ENCODE measurements at places on chromosomes 3 and 15.

DNA sequence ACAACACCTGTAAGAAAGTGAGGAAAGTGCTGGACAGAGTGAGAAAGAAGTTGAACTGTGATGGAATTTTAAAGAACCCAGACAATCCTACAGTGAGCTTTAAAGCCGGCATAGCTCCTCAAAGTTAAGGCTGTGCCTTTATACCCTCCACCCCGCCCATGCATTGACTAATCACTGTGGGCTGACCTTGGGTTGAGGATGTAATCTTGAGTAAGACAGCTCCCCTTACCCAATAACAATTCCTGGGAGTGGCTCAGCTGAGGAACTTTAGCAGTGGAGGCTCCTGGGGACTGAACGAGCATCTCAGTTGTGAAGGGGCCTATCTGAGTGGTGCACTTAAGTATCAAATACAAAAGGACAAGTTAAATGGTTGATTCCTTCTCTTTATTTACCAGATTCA, 35.7 kb upstream of the ZNF770 start:
- DNase-seq: no peak

GRCh38 chr3:158148218-158148617, 38.3 kb downstream of the RSRC1 start:
- no peak for DNase-seq

DNA sequence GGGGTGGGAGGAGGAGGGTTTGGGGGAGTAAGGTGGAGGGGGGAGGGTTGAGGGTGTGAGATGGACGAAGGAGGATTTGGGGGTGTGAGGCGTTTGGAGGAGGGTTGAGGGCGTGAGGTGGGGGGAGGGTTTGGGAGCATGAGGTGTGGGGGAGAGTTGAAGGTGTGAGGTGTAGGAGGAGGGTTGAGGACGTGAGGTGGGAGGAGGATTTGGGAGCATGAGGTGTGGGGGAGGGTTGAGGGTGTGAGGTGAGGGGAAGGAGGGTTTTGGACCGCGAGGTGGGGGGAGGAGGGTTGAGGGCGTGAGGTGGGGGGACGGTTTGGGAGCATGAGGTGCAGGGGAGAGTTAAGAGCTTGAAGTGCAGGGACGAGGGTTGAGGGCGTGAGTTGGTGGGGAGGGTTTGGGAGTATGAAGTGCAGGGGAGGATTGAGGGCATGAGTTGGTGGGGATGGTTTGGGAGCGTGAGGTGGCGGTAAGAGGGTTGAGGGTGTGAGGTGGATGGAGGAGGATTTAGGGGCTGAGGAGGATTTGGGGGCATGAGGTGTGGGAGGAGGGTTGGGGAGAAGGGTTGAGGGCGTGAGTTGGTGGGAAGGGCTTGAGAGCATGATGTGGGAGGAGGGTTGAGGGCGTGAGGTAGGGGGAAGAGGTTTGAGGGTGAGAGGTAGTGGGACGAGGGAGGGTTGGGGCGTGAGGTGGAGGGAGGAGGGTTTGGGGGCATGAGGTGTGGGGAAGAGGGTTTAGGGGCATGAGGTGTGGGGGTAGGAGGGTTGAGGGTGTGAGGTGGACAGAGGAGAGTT, 1.2 kb downstream of the MLF1 start:
- no peak for DNase-seq

- no peak for DNase-seq
Observed at GRCh38 chr15:62802612-62803011, 239.9 kb upstream of the TPM1 start.

- no peak for DNase-seq
Observed at GRCh38 chr3:98536456-98537017, 4.8 kb downstream of the GPR15 start.

DNA sequence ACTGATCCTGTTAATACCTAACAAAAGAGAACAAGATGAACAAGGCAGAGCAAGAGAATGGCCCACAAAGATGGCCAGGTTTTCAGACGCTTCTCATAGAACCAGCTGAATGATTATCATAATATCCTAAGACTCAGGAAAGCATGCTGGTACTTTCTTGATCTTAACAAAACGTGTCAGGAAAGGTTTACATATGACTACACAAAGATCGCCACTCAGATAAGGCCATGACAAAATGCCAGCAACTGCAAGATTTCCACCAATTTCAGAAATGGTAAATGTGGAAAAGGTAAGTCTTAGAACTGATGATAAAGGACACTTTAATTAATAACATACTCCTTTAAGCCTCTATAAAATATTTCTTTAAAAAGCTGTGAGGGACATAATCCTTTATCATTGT, 108.8 kb downstream of the DLG1 start:
- no peak for DNase-seq

DNA sequence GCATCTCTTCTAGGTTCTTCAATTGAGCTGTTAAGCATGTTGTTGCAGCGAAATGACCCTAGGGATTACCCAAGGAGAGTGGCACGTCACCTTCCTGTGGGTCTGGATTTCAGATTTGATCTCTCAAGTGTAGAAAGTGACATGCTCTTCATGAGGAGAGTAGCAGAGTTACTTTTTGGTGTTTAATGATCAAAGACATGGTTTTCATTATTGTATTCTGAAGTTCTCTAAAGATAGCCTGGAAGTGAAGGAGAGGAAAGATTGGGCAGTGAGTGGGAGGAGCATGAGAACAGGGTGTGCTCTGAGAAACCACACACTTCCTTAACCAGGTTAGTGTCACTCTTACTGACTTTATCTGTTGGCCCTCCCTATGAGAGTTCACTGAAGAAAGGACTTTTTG, 153.6 kb downstream of the AKAP13 start:
- DNase-seq: no peak

GRCh38 chr3:196660381-196661166, 21.1 kb downstream of the NRROS start:
- DNase-seq: no peak

- no peak for DNase-seq
Observed at GRCh38 chr15:101478701-101479341, 10.7 kb downstream of the PCSK6 start.

DNA sequence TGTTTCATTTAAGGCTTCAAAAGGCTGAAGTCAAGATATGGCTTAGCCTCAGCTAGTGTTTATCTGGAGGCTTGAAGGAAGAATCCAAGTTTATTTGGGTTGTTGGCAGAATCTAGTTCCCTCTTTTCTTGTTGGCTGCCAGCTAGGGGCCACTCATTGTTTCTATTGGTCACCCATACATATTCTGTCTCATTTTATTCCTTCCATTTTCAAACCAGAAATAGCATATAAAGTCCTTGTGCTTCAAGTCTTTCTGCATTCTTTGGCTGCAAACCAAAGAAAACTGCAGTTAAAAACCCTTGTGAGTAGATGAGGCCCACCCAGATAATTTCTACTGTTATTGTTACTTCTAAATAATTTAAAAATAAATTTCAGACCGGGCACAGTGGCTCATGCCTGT, 301.7 kb downstream of the OXSM start:
- DNase-seq: no peak

- no peak for DNase-seq
Observed at GRCh38 chr3:52615166-52615565, 70.5 kb downstream of the PBRM1 start.

DNA sequence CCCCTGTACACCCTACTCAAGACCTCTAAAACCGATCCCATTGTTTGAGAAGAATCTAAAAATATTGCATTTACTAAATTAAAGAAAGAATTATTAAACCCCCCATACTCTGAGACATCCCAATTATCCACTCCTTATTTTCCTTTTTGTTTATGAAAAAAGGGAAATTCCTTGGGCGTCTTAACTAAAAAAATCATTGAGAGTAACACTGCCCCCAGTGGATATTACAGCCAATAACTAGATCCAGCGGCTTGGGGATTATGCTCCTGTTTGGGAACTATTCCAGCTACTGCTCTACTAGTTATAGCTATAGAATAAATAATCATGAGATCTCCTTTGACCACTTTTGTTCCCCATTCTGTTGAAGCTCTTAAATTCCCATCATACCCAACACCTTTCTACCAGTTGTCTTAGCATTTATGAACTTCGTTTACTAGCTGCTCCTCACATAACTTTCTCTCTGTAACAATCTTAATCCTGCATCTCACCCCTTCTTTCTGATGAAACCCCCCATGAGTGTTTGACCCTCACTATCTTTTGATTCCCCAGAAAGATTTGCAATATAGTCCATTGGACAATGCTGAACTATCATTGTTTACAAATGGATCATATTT, 12.7 kb upstream of the CFAP91 start:
- DNase-seq: no peak

- DNase-seq: no peak
Observed at GRCh38 chr3:23242106-23242505, 39.0 kb downstream of the UBE2E2 start.

DNA sequence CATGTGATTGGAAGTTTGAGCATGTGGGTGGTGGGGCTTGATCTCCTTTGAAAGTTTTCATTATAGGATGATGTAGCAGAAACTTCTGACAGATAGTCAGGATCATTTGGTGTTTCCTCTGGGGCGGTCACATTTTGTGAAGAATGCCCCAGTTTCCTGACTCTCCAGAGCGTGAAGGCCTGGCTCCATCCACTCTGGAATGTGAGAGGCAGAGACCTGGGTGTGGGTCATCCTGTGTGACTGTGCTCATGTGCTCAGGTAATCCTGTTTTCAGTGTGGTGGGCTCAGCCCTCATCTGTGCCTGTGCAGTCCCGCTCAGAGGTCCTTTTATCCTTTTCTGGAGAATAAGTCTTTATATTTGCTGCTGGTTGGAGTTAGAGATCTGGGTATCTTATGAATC, 81.0 kb downstream of the RGMA start:
- no peak for DNase-seq

- DNase-seq: no peak
Observed at GRCh38 chr3:72655723-72656122, 192.5 kb downstream of the SHQ1 start.

DNA sequence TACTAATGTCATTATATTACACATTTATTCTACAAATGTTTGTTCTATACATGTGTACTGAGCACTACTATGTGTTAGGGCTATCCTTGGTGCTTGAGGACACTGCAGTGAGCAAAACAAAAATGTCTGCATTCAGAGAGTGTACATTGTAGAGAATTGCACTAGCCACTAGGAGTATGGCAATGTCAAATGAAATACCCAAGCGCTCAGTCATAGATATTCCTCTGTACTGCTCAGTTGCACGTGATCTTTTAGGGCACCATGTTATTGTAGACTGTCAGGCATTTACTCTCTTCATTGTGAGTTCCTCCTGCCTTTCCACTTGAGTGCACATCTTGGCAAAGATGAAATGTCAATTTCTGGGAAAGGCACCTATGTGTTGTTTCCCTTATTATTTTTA, 36.8 kb downstream of the FNDC3B start:
- no peak for DNase-seq

DNA sequence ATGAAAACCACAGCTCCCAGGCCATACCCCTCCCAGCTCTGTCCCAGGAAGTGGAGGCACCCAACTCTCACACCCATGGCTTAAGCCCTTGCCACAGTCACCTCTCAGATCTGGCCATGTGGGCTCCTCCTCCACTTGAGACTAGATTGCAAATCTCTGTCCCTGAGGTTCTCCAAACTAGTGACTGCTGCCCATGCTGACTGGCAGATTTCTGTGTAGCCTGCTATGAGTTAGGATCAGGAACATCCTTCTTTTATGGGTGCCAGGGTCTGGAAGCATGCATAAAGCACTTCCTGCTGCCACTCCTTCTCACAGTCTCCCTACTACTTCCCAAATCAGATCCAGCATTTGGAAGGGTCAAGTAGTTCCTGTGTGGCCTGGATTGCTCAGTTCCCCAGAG, 59.6 kb upstream of the GOLIM4 start:
- no peak for DNase-seq

- no peak for DNase-seq
Observed at GRCh38 chr3:123757281-123757940, 126.7 kb downstream of the MYLK start.

DNA sequence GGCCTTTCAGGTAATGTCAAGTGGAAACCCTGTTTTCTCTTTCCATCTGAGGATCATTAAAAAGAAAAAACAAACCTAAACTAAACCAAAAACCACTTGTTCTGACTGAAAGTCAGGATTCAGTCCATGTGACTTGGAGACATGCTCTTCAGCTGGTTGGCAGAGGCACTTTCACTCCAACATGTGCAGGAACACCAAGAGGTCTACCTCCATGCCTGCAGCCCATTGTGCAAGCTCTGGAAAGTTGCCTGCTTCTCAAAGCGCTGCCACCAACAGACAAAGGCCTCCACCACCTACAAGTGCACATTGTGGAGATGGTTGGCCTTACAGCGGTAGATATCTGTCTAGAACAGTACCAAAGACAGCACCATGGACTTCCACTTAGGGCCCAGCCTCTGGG, 161.8 kb downstream of the LEKR1 start:
- no peak for DNase-seq

- DNase-seq: no peak
Observed at GRCh38 chr3:50405249-50405648, 45.9 kb upstream of the TMEM115 start.

- DNase-seq: peak; percentile 54
Observed at GRCh38 chr3:122560680-122561079, 3.4 kb downstream of the PARP9 start.

GRCh38 chr3:12467746-12468145, 16.5 kb upstream of the TSEN2 start:
- DNase-seq: no peak

DNA sequence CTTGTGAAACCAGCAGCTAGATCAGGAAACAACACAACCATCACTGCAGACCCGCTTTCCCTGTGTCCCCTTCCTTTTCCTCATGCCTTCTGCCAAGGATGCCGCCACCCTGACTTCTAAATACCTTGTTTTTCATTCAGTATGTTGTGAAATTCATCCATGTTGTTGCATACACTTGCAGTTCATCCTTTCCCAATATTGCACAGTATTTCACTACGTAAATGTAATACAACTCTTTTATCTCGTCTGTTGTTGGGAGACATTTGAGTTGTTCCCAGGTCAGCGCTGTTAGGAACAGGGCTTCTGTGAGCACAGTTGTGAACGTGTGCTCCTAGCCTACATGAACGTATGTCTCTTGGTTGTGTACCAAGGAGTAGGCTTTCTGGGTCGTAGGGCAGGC, 24.2 kb downstream of the TLNRD1 start:
- no peak for DNase-seq

- no peak for DNase-seq
Observed at GRCh38 chr15:31235311-31236183, 91.1 kb upstream of the KLF13 start.

DNA sequence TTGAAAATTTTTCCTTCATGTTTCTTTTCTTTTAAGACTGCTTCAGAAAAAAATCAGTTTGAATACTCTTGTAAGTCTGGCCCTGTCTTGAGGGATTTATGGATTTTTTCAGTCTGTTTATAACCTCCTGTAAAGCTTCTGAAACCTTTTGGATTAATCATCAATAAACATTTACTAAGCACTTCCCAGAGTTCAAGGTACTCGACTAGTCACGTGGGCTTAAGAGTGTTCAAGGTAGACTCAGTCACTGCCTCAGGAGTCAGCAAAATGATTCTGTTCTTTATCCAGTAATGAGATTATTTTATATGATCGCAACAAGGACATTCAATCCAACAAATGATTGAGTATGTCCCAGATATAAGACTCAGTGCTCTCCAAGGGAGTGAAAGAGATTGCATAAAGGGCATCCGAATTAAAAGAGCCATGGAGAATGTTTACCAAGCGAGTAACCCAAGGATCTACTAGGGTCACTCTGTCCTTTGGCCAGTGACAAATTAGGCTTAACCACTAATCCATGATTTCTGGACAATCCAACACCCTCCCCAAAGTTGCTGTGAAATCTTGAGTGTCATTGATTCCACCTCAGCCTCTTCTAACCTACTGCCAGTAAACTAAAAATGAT, 726.6 kb upstream of the NAALADL2 start:
- DNase-seq: no peak
